Anterior cingulate cortex (tissue), 58 donors: ENCODE measurements at places on chromosomes 12 and 14.

GRCh38 chr14:77607741-77608302, 8.6 kb downstream of the SPTLC2 start:
- DNase-seq, result no peak

GRCh38 chr12:62233805-62234204, 26.4 kb upstream of the USP15 start:
- no peak for DNase-seq

DNA sequence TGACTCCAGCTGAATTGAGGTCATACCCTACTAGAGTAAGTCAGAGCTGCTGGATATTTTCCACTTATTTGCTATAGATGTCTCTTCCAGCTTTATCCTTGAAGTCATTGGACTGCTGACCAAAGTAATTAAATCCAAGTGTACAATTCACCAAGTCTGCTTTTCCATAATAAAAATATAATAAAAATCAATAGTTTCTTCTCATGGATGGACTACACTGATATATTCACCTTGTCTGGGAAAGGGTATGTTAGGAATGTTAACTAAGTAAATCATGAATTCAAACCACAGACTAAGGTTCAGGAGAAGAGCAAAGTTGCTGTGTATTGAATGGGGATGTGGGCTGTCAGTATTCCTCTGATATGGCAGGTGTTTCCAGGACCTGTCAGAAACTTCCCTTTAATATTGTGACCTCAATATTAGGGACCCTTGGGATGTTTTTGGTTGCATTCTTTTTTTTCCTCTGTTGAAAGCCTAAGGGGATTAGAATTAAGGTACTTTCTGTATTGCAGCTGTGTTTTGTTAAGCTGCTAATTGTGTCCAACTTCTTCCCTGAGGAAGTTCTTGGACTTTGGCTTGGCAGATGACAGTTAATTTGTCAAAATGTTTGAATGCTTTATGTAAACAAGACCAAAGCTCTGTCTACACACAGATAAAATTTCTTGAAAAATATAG, 284.0 kb downstream of the ATP23 start:
- no peak for DNase-seq

DNA sequence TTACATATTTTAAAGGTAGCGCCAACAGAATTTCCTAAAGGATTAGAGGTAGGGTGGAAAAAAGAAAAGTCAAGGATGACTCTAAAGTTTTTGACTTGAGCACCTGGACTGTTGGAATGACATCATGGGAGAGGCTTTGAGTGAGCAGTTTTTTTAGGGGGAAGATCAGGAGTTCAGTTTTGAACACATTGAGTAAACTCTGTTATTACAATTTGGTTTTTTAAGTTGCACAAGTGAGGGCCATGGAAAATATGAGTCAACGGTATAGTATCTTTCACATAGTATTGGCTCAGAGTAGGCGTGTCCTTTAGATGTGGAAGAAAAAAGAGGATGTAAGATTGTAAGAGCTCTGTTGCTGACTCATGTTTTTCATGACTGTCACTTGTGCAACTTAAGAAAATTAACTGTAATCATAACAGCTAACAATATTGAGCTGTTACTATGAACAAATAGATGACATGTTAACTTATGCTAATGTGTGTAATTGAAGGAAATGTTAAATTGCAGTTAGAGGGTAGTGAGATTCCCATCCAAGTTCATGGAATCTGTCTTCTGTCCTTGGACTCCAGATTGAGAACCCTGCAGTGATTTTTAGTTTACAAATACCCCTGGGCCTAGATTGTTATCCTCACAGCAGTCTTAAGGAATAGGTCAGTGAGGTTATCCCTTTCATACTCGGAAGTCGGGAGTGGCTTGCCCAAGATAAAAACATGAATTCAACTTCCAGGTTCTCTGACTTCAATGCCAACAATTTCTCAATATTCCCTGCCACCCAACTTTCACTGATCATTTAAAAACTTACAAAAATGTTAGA, 48.2 kb upstream of the ATP2B1 start:
- no peak for DNase-seq
